Effector CD8-positive, alpha-beta T cell (primary cell): ENCODE measurements at places on chromosomes 7 and 10.

- DNase-seq = no peak
Measured at GRCh38 chr10:82208726-82209125, 333.7 kb downstream of the NRG3 start.

GRCh38 chr7:42981601-42982000, 49.4 kb downstream of the MRPL32 start:
- DNase-seq = no peak

DNA sequence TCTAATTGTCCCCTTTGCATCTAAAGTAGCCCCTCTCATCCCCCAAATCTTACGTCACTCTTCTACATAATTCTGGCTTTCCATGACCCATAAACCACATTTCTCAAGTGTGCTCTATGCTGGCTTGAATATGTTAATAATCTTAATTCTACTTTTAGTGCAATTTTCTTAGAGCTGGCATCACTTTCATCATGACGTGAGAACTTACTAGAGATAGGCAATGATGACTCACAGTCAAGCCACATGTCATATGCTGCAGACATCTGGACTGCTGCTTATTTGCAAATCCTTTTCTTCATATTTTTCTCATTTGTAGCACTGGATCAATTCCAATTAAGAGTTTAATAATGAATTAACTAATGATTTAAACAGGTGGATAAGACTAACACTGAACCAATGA, 260.7 kb upstream of the PRKCQ start:
- DNase-seq = no peak

DNA sequence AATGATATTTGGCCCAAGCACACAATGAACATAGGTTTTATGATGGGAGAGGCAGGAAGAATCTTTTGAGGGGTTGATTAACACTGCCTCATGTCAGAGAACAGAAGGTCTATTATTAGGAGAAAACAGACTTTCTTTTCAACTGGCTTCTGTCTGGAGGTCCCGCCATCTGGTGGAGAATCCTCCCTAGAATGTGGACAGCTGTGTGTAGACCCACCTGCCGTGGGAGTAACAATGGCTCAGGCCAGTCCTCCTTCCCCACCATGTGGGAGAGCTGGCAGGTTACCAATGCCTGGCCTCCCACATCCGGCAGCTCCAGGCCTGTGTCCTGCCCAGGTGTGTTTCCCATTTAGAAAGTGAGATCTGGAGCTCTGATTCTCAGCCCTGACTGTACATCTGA, 70.4 kb upstream of the AOAH start:
- DNase-seq = no peak

GRCh38 chr7:84123965-84124547, 70.5 kb downstream of the SEMA3A start:
- no peak for DNase-seq

DNA sequence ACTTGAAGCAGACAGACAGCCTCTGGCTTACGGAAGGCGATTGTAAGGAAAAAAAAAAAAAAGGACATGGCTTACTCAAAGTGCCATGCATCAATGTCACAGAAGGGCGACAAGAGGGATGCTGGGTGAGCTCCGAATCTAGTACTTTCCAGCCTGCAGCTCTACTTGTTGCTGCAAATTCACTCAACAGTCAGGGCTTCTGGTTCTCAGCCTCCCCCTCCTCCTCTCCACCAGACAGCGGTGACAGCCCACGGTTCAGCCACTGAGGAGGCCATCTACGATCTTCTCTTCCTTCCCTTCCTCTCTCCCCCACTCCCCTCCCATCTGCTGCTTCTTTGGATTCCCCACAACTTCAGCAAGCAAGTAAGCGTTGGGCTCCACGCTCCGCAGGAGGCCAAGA, 63.5 kb downstream of the PRKAG2 start:
- DNase-seq = no peak

GRCh38 chr7:47355684-47356083, 226.2 kb downstream of the TNS3 start:
- DNase-seq = no peak

GRCh38 chr7:105206985-105207384, 181.7 kb downstream of the SRPK2 start:
- no peak for DNase-seq
